ENCODE measurements at places on chromosomes 13 and 19.

- DNase-seq: peak; percentile 82
These were observed 494.3 kb downstream of the FOXO1 start for GRCh38 chr13:40172149-40172591.

DNA sequence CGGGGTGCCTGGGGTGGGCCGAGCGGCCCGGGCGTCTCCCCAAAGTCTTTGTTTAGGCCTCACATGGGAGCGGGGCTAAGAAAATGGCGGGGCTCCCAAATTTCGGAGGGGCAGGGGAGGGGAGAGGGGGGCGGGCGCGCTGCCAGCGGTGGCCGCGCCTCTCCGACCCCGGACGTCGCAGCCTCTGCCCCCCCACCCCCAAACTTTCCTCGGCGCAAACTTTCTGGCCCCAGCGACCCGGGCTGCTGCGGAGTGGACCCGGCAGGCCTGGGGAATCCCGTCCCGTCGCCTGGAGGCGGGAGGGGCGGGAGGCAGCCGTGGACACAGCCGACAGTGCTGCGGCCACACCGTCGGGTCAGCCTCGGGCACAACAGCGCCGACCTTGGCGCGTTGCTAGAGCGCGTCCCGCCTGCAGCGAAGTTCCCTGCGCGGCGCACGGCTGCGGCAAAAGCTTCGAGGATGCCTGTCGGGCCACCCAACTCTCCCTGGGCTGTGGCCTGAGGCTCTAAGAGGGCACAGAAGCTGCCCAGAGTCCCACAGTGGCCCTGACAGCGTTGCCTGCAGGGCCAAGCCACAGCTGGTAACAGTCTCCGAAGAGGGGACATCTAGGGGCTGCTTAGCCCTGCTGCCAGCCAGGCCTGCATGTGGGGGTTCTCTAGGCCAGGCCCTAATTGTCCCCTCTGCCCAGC is 1.3 kb downstream of the NFIX start:
- peak; percentile 88 for DNase-seq

DNA sequence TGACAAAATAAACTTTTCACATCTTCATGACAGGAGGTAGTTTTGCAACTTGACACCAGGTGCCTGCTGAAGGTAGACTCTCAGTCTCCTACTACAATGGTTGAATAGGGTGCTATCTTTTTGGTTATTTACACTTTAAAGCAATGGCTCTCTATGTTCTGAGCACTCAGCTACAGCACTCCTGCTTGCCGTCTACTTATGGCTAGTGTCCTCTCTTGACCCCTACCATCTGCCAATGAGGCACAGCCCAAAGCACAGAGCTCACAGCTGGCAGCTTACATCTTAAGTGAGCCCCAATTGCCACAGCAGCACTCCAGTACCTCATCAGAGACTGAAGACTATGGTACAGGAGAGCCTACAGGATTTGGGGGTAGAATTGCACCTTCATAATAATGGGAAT is 11.4 kb downstream of the ZNF708 start:
- DNase-seq: no peak

DNA sequence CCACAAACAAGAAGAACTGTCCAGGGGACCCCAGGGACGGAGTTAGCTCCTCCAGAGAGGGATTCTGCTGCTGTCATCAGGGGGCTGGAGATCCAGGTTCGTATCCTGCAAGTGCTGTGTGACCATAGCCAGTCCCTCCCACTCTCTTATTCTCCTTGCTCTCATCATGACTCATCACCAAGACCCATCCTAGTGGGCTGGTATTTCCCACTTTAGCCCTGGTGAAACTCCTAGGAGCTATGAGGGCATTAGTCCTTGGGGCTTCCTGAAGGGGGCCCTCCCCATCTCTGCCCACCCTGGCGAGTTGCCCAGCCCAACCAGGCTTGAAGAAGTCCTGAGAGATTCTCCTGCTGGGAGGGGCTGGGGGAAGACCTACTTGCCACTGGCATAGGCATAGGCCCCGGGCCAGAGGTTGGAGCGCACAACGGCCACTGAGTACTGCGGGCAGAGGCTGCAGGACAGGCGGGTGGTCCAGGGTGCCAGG is 7.5 kb upstream of the DMWD start:
- peak; percentile 40 for DNase-seq

DNA sequence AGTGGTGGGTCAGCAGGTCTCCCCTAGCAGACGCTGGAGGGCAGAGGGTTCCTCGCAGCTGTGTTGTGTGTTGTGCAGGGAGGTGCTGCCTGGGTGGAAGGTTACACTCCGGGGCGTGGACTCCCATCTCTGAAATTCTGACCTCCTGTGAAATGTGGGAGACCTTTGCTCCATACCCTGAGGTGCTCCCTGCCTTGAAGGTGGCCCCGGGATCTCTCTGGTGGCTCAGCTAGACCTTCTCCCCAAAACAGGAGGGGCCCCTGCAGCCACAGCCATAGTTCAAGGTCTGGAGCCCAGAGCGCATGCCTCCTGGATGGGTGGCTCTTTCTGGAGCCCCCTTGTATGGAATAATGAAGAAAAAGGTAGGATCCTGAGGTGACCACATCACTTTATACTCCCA is 70.2 kb downstream of the SOX1 start:
- no peak for DNase-seq

- no peak for DNase-seq
These were observed 64.8 kb downstream of the DCT start for GRCh38 chr13:94414708-94415107.
